ENCODE measurements at places on chromosomes 3 and 15.

- peak; percentile 25 for DNase-seq
Observed at GRCh38 chr3:13110678-13111116, 37.5 kb upstream of the IQSEC1 start.

GRCh38 chr3:112649478-112649735, 8.5 kb upstream of the CCDC80 start:
- DNase-seq, result no peak

GRCh38 chr15:100895721-100896120, 16.1 kb downstream of the ALDH1A3 start:
- DNase-seq, result no peak

DNA sequence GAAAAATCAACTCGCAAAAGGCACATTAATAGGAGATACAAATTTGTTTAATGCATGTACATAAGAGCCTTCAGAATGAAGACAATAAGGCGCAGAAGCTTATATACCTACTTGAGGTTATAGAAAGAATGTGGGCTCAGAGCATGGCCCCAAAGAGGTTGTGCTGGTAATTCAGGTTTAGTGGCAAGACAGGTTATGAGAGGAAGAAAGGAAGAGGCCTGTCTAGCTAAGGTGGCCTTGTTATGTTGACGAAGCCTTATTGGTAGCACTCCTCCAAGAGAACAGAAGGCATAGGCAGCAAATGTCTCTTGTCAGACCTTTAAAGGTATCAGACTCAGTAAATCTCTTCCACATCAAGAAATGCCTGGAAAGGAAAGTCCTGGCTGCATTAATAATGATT, 290.8 kb downstream of the MCTP2 start:
- no peak for DNase-seq

- DNase-seq, result no peak
Observed at GRCh38 chr3:183871541-183871940, 13.1 kb downstream of the PARL start.

GRCh38 chr15:37339437-37339836, 239.1 kb upstream of the MEIS2 start:
- no peak for DNase-seq

DNA sequence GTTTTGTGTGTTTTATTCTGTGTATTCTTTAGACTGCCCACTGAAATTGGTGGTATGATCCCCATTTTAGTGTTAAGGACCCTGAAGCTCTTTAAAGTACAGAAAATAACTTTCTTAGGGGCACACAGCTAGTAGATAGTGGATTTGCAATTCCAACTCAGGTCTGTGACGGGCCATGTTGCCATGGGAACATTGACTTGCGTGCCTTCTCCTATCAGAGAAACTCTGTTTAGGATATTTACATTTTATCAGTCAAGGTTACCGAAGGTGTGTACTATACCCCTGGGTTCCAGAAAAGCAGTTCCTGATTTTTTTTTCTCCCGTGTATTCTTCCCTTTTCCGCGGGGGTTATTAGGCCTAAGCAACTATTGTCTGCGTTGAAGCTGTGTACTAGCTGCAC, 19.4 kb downstream of the MYZAP start:
- DNase-seq, result no peak

- peak; percentile 28 for DNase-seq
Observed at GRCh38 chr3:127566833-127567232, 23.7 kb downstream of the TPRA1 start.

- DNase-seq, result no peak
Observed at GRCh38 chr15:66390678-66391077, 4.0 kb downstream of the MAP2K1 start.

DNA sequence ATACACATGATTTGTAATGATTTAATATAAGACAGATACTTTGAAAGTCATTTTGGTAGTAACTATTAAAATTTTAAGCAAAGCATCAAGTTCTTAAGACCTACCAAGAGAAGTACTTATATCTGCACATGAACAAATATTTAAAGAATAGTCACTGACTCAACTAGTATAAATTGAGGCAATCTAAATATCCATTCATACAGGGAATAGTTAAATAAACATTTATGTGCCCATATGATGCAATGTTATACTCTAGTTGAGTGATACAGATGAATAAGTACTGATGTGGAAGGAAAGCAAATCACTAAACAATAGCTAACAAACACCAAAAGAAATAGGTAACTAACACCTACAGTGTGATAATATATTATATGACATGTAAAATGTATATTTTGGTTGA, 527.7 kb downstream of the EPHA3 start:
- no peak for DNase-seq

GRCh38 chr3:27147215-27147614, 222.0 kb downstream of the NEK10 start:
- DNase-seq, result no peak

GRCh38 chr3:128878556-128879124, 780 bp upstream of the ACAD9 start:
- no peak for DNase-seq

- no peak for DNase-seq
Observed at GRCh38 chr15:98937413-98938104, 70.0 kb downstream of the PGPEP1L start.

- DNase-seq, result no peak
Observed at GRCh38 chr3:136979684-136980083, 21.9 kb downstream of the IL20RB start.

DNA sequence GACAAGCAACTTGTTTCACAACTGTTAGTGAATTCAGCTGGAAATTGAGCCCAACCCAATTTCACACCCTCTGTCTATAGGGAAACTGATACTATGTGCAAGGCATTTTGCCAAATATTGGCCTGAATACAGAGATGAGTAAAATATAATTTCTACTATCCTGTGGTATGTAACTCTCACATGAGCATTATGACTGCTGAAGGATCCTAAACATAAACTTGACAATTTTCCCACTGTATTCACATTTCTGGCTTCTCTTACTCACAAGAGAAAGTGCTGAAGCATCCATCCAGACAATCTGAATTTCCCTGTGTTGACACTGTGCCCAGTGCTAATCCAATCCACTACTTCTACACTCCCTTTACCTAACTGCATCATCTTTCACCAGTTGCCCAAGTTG, 28.4 kb downstream of the SERPINI2 start:
- no peak for DNase-seq

DNA sequence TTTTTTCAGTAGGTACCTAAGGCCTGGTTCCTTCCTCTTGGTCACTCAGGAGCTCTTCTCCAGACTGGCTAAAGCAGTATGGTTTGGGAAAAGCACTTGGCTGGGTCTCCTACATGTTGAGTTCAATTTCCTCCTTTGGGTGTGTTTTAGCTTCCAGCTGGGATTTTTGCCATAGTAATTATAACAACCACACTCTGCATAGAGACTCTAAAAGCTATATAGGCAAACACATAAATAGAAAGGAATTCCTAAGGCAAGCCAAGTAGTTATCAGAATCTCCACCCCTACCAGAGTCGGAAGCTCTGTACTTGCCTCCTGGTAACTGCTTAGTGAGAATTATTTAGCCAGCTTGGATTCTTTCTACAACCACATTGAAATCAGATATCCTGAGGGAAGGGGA, 48.6 kb downstream of the FOXL2 start:
- DNase-seq, result no peak
